ENCODE measurements at places on chromosomes 11 and 22.

GRCh38 chr22:44130076-44130711, 50.5 kb upstream of the PARVG start:
- no peak for DNase-seq

DNA sequence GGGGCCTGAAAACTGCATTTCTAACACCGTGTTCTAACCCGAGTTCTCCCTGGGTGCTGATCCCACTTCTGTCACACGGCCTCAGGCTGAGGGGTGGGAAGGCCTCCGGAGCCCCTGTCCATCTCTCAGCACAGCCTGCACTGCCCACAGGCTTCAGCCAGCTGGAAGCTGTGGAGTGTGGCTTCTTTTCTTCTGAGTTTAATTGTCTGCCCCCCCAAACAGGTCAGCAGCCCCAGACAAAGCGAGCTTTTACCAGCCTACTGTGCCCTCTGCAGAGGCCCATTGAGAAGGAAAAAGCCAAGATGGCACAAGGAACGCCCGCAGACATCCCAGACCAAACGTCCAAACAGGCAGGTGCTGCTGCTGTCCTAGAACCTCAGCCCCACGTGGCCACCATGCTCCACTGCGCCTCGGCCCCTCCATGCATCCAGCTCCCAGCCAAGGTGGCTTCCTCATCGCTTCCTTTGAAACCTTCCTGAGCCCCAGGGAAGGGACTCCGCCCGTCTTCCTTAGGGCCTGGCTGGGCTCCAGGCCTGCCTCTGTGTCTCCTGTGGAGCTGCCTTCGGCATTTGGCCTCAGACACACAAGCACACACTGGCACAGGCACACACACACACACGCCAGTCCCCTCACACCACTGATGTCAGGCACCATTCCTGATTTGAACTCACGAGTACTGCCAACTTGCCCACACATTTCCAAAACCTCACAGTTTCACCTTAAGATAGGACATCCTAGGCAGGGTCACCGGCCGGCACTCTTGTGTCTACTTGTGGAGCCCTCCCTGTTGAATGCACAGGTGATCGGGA, 1.7 kb downstream of the MOB2 start:
- DNase-seq = no peak

DNA sequence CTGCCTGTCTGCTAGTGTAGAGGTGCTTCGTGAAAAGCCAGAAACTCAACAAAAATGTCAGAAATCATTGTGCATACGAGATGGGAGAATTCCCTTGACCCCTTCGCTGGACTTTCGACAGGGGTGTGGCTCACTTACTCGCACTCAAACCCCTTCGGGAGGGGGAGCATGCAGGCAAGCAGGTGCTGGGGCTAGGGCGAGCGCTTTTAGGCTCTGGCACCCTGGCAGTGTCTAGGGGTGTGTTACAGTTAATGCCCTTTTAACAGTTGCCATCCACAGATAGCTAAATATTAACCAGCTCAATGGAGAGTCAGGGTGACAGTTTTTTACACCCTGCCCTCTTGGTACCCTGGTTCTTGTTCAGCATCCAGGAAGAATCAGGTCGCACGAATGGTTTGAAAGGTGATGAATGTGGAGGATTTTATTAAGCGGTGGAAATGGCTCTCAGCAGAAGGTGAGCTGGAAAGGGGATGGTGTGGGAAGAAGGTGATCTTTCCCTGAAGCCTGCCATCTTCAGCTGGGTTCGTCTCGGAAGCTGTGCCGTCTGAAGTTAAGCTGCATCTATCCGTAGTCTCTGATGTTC, 59.6 kb upstream of the SHANK2 start:
- no peak for DNase-seq

DNA sequence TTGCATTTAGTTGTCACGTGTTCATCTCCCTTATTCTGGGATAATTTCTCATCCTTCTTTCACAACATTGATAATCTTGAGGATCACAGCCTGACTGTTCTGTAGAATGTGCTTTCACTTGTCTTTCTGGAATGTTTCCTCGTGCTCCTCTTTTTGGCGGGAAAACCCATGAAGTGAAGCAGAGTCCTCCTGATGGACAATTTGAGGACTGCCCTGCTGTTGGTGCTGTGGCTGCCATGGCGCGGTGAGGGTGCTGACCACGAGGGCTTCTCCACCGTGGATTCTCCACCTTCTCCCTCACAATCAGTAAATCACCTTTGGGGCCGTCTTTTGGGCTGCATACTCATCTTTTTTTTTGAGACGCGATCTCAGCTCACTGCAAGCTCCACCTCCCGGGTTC, 946.9 kb downstream of the BRD1 start:
- no peak for DNase-seq

DNA sequence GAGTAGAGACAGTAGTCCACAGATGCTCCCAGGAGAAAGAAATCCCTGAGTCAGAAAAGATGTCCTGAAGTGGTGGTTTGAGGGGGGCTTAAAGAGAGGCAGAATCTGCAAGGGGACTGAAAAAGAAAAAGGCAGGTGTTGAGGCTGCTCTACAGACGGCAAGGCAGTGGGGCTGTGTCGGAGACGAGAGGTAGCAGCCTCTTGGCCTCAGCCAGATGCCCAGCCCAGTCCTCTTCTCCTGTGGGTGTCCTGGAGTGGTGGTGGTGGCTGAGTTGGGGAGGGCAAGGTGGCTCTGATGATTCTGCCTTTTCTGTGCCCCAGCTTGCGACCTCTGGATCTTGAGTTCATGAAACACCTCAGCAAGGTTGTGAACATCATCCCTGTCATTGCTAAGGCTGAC, 9.3 kb upstream of the WBP2NL start:
- no peak for DNase-seq

DNA sequence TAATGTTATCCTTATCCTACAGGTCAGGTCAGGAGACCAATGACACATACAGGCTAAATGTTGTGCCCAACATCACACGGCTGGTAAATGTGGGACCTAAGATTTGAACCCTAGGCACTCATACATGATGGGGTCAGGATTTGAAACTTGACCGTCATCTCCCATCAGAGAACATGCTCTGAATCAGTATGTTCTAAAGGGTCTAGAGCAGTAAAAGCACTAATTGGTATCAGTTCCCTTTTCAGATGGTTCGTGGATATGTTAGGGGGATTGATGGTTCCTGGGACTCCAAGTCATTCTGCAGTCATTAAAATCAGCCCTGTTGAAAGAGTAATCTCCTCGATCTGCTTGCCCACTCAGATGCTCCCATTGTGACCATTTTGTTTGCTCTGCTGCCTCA, 65.5 kb downstream of the BMAL1 start:
- no peak for DNase-seq

- no peak for DNase-seq
Measured at GRCh38 chr22:47778160-47778658, 1015.8 kb downstream of the TBC1D22A start.

DNA sequence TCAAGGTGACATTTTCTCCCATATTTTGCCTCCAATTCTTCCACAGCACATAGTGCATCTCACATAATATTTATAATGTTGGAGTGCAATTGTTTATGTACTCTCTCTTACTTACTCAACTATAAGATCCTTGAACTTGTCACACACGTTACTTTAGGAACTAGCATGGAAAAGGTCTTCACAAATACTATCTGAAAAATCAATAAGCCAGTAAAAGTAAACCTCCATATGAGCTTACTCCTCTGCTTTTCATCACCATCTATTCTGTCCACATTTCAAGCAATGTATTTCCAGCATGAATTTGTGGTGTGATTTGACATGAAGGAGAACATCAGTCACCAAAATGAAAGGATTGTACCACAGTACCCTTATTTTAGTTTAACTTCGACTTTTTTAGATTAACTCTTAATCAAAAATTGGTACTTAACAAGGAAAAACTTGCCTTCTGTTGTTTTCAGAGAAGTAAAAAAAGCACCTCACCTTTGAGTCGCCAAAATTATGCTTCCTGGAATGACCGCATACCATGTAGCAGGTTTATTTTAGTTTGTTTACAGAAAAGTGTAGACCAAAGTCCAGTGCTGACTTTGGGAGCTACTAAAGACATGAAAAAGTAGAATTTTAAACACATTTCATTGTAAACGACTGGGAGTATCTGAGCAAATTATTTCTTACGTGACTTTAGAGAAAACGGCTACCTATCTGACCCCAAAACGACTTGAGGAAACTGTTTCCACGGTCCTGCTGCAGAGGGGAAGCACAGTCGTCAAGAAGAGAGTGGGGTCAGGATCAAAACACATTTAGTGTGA, at the start of gene SLC22A9:
Gene SLC22A9, plus strand, starts transcription at position 621 of the 806 bp plus-strand sequence. CDS start 272 bp downstream, outside the sequence.
- DNase-seq = no peak

DNA sequence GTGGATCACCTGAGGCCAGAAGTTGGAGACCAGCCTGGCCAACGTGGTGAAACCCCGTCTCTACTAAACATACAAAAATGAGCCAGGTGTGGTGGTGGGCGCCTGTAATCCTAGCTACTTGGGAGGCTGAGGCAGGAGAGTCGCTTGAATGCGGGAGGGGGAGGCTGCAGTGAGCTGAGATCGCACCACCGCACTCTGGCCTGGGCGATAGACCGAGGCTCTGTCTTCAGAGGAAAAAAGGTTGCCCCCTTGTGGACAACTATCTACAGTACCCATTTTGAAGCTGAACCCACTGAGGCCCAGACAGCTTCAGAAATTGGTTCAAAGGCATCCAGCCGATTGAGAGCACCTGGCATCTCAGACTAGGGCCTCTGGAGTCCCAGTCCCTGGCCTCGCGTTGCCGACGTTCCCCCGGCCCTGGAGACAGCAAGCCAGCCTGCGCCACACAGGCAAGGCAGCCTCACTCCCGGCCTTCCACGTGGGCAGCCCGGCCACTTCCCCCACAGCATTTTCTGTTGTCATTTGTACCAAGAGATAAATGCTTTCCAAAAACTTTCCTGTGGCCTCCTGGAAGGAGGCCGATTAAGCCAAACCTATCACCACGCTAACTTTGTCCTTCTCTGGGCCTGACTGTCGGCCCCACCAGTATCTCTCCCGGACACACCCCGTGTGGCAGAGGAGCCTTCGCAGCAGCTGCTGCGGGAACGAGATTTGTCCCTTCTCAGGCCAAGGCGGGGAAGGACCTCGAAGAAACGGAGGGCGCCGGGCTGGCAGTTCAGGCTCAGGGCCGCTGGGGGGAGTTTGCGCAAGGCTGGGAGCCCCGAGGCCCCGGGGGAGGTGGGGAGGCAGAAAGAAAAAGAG, 82.8 kb downstream of the FLI1 start:
- peak; percentile 58 for DNase-seq

- no peak for DNase-seq
Measured at GRCh38 chr11:111815489-111815888, 49.3 kb upstream of the PPP2R1B start.

GRCh38 chr11:120793806-120794479, 230.0 kb upstream of the TBCEL start:
- DNase-seq = no peak

- peak; percentile 50 for DNase-seq
Measured at GRCh38 chr11:125451400-125452124, 44.5 kb downstream of the FEZ1 start.

- DNase-seq = no peak
Measured at GRCh38 chr22:22997262-22997898, 72.9 kb upstream of the GNAZ start.

DNA sequence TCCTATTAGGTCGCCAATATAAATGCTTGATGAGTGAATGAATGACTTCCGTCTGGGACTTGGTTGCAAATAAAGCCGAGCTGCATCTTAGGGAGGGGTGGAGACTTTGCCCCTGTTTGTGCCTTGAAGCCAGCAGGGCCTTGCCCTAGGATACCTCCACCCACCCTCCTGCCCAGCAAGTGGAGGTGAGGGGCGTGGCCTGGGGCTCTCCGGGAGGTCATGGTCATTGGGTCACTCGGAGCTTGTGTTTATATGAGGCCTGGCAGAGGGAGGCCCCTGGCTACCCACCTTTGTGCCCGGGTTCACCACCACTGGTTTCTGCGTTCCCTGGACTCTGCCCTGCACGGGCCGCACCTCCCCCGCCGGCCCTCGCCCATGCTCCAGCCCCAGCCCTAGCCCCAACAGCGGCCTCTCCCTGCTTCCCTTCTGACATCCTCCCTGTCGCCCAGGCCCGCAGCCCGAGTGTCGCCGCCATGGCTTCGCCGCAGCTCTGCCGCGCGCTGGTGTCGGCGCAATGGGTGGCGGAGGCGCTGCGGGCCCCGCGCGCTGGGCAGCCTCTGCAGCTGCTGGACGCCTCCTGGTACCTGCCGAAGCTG, 4.3 kb downstream of the MPST start:
- DNase-seq = no peak

DNA sequence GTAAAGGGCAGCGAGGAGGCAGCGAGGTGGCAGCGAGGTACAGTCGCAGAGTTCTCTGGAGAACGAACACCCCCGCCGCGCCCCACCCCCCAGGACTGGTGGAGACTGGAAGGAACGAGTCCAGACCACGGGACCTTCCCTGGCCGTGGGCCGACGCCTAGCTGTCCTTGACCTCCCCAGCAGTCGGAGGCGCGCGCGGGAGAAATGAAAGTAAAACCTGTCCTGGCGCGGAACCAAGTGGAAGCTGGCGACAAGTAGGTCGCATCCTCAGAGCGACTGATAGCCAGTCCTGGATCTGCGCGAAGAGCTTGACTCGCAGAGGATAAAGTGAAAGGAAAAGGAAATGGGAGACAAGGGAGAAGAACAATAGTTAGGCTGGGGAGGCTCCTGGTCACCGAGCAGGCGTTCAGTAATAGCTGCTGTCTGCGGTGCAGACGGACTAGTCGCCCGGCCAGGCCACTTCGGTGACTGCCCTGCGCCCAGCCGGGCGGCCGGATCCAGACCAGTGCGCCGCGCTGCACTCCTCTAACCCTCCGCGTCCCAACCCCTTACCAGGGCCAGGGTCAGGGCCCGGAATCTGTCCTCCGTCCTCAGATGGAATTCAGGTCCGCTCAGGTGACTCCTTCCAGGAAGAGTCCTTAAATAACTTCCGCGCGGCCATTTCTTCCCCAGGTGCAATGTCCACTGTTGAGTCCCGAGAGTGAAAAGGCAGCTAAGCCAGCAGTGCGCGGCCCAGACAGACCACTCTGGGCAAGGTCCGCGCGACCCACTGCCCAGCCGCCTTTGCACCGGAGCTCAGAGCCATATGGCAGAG, 1.9 kb upstream of the ADM start:
- peak; percentile 60 for DNase-seq

GRCh38 chr11:64881476-64881875, 3.1 kb upstream of the EHD1 start:
- no peak for DNase-seq

DNA sequence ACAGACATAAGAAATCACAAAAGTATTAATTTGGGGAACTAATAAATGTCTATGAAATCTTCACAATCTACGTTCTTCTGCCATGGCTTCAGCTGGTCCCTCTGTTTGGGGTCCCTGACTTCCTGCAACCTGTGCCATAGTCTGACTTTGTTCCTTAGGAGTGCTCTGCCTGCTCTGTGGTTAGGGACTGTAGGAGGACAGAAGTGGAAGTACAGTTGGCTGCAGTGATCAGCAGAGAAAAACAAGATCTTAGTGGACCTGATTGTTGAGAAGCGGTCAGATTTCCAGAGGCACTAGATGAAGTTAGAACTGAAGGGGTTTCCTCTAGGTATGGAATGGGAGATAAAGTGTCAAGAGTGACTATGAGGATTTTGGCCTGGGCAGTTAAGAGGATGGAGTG, 80.6 kb downstream of the PPP6R3 start:
- DNase-seq = no peak

DNA sequence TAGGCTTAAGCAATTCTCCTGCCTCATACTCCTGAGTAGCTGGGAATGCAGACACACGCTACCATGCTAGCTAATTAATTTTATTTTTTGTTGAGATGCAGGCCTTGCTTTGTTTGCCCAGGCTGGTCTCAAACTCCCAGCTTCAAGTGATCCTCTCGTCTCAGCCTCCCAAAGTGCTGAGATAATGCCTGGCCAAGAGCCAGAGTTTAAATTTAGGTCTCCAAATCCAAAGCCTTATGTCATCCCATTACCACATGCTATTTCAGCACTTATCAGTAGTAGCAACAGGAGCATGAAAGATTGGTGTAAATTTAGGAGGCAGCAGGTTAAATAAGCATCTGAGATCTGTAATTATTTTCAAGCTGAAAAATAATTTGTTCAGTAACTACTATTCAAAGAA, 326.1 kb upstream of the ANO5 start:
- DNase-seq = no peak
